ENCODE measurements at places on chromosomes 2 and 18.

- DNase-seq = no peak
Observed at GRCh38 chr18:73594749-73595148, 552.9 kb downstream of the FBXO15 start.

DNA sequence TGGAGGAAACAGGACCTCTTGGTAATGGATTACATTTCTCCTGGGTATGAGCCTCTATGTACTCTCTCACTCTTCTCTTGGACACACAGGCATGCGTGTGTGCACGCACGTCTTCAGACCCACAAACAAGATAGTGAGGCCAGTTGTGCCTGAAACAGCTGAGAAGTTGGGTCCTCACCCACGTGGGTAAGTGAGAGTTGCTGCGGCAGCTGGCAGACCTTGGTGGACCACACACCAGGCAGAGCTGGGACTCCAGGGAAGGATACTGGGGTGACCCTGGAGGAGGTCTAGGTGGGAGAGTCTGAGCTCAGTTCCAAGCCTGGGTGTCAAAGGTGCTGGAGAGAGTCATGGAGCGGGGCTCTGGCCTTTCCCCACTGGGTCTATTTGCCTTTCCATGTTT lies 194.3 kb downstream of the HAUS1 start:
- DNase-seq = no peak

- no peak for DNase-seq
Observed at GRCh38 chr18:46264255-46264654, 160.1 kb downstream of the HAUS1 start.

- DNase-seq = no peak
Observed at GRCh38 chr2:9345997-9346396, 77.3 kb downstream of the ITGB1BP1 start.

Data from brain microvascular endothelial cell (primary cell).